ENCODE measurements at places on chromosomes 12 and 14.

DNA sequence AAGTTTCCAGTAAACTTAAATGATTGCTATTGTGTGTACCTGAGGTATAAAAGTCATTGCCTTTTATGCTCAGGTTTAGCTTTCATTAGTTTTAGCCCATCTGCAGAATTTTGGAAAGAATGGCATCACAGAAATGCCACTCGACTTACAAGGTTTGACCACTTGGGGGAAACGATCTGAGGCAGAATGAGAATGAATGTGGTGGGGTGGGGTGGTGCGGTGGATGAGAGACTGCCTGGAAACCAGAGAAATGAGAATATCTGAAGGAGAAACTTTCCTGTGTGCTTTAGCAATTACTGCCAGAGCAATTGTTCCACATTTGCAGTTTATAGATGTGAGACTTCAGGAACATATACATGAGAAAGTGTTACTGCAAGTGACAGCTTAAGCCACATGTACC lies 225.4 kb upstream of the PDE3A start:
- no peak for DNase-seq

- DNase-seq = no peak
Observed at GRCh38 chr12:31278424-31278823, 47.5 kb downstream of the SINHCAF start.

DNA sequence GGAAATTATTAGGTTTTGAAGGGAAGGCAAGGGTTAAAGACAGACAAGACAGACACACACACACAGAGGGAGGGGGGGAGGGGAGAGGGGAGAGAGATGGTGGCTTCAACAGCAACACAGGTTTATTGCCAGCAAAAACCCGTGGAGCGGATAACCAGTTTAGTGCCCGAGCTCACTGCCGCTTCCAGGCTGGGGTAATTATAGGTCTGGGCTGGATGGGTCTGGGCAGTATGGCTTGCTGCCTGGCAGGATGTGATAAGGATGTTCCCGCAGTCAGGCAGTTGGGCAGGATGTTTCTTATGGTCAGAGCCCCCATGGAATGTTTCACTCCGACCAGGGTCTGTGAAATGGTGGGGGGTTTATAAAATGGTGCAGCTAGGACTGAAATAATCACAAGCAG lies 4.4 kb upstream of the TDRD9 start:
- DNase-seq = no peak

- no peak for DNase-seq
Observed at GRCh38 chr14:99603471-99604277, at the start of gene CCDC85C. CCDC85C (minus strand) TSS chr14:99604207; CDS start chr14:99603959, 248 bp downstream.

DNA sequence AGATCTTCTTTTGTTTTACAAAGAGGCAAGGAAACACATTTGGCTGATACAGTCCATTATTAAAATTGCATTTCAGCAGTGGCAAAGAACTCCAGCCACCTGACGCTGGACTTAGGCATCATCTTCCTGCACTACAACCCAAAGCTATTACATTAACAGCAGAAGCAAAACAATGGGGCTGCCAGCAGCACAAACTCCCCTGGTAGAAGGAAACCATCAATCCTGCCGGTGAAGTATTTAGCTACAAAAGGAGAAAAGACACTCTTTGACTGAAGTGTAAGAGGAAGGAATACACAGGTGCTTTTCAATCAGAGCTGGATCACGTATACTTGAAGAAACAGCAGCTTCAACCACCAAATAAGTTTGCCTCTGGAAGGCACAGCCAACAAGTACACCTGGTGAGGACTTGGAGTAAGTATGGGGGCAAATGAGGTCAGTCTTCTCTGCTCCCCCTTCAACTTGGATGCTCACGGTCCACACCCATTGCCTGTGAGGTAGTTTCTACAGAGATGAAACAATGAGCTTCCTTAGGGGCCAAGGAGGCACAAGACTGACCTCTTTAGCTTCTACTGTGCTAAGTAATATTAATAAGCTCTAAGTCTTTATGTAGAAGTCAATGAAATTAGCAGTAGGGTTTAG lies 125.9 kb upstream of the FOXN3 start:
- no peak for DNase-seq

GRCh38 chr12:116616536-116617248 lies 57.5 kb downstream of the MAP1LC3B2 start:
- DNase-seq = no peak

- DNase-seq = no peak
Observed at GRCh38 chr12:122167356-122167925, 6.6 kb downstream of the IL31 start.

- no peak for DNase-seq
Observed at GRCh38 chr12:24015833-24016160, 66.3 kb upstream of the SOX5 start.

GRCh38 chr12:131041968-131042833 lies 88.5 kb downstream of the ADGRD1 start:
- no peak for DNase-seq

- no peak for DNase-seq
Observed at GRCh38 chr14:42460673-42461072, 854.0 kb downstream of the LRFN5 start.

DNA sequence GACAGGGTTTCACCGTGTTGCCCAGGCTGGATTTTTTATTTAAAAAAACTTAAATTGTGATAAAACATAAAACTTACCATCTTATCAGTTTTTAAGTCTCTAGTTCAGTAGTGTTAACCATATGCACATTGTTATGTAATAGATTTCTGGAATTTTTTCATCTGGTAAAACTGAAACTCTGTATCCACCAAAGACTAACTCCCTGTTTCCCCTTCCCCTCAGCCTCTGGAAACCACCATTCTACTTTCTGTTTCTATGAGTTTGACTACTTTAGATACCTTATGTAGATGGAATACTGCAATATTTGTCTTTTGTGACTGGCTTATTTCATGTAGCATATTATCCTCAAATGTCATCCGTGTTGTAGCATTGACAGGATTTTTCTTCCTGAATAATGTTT lies 12.8 kb upstream of the PLEKHG3 start:
- DNase-seq = no peak

GRCh38 chr14:56120091-56120691 lies 2.0 kb downstream of the PELI2 start:
- DNase-seq = no peak

- no peak for DNase-seq
Observed at GRCh38 chr12:89919241-89919906, 210.7 kb upstream of the ATP2B1 start.

DNA sequence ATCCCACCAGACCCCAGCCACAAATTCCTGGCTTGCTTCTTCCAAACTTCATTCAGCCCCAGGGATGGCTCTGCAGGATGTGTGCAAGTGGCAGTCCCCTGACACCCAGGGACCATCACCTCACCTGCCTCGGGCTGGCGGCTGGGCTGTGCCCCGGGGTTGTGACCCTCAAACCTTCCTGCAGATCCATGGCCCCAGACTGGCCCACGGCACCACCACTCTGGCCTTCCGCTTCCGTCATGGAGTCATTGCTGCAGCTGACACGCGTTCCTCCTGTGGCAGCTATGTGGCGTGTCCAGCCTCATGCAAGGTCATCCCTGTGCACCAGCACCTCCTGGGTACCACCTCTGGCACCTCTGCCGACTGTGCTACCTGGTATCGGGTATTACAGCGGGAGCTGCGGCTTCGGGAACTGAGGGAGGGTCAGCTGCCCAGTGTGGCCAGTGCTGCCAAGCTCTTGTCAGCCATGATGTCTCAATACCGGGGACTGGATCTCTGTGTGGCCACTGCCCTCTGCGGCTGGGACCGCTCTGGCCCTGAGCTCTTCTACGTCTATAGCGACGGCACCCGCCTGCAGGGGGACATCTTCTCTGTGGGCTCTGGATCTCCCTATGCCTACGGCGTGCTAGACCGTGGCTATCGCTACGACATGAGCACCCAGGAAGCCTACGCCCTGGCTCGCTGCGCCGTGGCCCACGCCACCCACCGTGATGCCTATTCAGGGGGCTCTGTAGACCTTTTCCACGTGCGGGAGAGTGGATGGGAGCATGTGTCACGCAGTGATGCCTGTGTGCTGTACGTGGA lies at the start of gene PSMB11:
Gene PSMB11 (plus strand): TSS at position 51 of the 804 bp plus-strand sequence. CDS start 14 bp downstream, at position 65.
- DNase-seq = no peak

- DNase-seq = no peak
Observed at GRCh38 chr12:117646520-117646919, 285.1 kb upstream of the NOS1 start.

DNA sequence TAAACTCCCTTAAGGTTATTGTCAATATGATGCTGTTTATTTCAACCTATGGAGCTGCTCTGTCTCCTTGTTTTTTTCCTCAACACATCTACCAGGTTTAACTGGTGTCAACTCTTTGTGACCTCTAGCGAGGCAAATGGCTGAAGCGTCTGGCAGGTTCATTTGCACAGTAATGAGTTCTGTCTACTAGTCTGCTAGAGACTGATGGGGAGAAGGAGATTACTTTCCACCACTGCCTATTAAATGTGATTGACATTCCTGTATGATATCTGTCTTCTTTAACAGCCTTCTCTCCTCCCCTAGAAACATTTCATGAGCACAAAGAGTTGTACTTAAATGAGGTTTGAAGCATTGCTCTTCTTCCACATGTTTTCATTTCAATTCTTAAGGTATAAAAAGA lies 253.7 kb downstream of the SLC6A15 start:
- no peak for DNase-seq

- no peak for DNase-seq
Observed at GRCh38 chr14:61668282-61668681, 27.0 kb upstream of the HIF1A start.

- DNase-seq = no peak
Observed at GRCh38 chr12:115070313-115070712, 386.3 kb upstream of the TBX3 start.

DNA sequence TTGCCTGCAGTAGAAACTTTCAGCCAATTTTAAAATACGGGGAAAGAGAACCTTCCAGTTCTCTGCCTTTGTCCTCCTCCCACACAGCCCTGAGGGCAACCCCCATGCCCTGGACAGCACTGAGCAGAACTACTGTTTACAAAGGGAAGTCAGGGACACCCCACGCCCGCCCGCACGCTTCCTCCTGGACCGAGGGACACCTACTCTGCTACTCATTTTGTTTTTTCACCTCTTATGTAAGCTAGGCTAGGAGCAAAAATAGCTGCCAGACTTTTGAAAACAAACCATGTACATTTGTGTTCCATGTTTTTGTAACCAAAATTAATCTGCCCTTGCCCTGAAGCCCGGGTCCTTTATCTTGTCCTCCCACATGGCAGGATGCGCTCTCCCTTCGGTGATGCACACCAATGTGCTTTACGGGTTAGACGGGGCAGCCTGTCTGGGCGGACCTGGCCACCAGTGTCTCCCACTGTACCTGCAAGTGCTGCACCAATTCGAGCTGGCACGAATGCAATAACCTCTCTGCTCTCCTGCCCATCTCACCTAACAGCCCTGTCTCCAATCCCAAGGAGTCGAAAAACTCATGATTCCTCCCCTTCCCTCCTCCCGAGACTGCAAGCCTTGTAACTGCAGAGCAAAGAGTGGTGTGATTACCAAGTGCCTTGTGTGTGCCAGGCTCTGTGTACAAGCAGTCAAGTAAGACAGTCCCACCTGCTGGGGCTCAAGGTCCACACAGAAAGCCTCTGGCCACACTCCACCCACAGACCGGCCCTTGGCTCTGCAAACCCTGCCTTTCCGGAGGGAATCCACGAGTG lies 85.2 kb downstream of the CCDC88C start:
- DNase-seq = no peak

- no peak for DNase-seq
Observed at GRCh38 chr14:20294636-20295035, 11.1 kb downstream of the TTC5 start.

GRCh38 chr14:75013290-75013689 lies 10.6 kb downstream of the EIF2B2 start:
- DNase-seq = no peak

GRCh38 chr12:131333621-131334440 lies 377.1 kb upstream of the SFSWAP start:
- no peak for DNase-seq

GRCh38 chr14:25042362-25043299 lies 7.3 kb downstream of the STXBP6 start:
- no peak for DNase-seq

DNA sequence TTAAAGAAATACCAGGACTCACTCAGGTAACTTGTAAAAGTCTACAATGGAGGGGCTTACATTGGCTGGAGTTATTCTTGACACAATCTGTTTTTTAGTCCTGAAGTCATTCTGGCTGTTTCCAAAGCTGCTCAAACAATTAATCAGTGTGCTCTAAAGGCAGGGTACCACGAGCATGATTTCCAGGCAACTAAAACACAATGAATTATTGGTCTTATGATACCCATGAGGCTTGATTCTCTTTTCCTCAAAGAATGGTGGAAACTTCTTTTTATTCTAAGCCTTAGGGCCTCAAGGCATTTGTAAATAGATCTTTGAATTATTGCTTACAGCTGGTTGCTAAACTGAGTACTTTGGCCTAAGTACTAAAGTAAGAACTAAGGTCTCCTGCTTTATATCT lies 199.8 kb upstream of the PDZRN4 start:
- no peak for DNase-seq

- DNase-seq = no peak
Observed at GRCh38 chr12:109581856-109582255, 8.3 kb downstream of the MVK start.

GRCh38 chr14:99146616-99147365 lies 125.2 kb downstream of the BCL11B start:
- DNase-seq = no peak

DNA sequence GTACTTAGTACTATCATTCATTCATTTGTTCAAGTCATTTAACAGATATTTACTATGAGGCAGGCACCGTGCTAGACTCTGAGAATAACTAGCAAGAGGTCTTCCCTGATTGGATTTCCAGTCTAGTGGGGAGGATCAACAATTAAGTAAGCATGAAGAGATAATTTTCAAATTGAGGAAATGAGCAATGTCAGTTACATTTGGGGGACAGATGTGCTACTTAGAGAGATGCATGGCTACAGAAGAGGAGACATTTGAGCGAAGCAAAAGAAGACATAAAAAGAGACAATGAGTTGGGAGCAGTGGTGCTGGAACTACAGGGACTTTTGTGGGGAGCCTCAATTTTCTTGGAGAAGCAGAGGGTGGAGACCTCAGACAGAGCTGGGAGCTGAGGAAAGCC lies 7.7 kb downstream of the KCNA5 start:
- DNase-seq = no peak

- no peak for DNase-seq
Observed at GRCh38 chr14:104582662-104583061, 3.1 kb downstream of the C14orf180 start.

DNA sequence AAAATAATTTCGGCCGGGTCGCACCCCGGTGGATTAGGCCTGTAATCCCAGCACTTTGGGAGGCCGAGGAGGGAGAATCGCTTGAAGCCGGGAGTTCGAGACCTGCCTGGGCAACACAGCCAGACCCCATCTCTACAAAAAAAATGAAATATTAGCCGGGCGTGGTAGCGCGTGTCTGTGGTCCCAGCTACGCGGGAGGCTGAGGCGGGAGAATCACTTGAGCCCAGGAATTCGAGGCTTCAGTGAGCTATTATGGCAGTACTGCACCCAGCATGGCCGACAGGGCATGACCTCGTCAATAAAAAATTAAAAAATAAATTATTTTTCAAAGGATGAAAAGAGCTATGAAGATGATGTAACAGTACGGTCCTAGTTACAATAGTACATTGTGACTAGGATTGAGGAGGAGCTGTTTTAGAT lies 523 bp downstream of the GTF2H3 start:
- DNase-seq = no peak

Data from NCI-H1436 treated with DMSO at 0.1 percent for 48 hours (cell line).